ENCODE measurements at places on chromosomes 2 and 18.

GRCh38 chr2:154698721-154699574 is 453 bp downstream of the KCNJ3 start:
- DNase-seq, result no peak

- DNase-seq, result no peak
Measured at GRCh38 chr2:36433311-36434217, 78.0 kb downstream of the CRIM1 start.

DNA sequence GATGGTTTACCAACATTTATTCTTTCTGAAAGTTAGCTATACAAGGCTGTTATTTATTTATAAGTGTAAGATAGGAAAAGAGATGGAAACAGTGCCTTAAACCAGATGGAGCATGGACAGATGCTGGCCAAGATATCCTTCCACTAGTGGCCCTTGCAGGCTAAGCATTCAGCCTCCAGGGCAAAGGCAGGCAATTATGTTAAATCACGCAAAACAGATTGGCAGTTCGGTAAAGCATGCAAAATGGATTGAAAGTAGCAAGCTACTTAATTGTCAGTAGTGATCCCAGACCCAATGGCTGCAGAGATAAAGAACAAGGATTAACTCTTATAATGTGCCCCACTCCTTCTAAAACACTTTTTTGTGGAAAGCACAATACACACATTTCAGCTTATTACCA is 105.4 kb upstream of the MAP4K3 start:
- no peak for DNase-seq

- DNase-seq, result no peak
Measured at GRCh38 chr18:55775972-55776371, 188.0 kb upstream of the TCF4 start.

DNA sequence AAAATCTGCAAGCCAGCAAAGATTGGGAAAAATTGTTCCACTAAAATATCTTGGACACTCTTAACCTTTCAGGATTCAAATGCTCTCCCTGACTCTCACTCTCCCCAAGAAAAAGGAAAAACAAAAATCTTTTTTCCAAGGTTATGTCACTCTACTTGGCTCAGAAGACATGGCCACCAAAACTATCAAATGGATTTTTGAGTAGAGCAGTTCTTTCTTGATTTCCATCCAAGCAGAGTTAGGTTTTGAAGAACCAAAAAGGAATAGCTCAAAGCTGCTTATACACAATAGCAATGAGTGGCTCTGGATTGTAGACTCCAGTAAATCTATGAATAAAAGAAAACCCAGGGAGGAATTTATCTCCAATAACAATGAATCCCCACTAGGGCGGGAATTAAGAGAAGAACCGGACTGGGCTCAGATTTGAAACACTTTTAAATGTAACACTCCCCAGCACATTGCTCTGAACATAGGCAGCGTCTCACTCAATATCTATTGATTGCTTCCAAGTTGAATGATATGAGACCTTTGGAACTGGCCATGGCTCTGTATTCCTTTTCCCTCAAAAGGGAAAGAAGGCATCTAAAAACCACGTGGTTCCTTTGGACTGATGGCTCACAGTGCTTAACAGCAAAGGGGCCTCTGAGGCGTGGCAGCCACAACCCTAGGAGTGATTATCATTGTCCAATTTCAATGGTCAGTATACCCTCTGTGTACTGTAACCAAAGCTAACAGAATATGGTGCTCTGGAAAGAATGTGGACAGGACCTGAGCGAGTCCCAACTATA is 68.3 kb downstream of the SPRED2 start:
- DNase-seq, result no peak

DNA sequence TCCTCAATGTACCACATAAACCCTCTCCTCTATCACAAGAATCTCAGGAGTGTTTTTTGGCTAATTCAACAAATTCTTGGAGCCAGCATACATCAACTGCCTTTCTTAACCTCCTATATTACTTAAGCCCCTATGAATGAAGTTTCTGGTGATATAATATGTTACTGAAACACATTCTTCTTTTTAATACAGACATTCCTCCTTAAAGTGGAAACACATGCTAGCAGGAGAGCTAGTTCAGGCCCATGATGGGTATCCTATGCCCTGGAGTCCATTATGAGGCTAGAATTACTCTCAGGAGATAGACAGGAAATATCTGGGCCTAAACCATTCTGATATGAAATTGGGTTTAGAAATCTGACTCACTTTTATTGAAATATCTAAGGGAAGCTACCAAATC is 26.6 kb upstream of the RMDN2 start:
- no peak for DNase-seq

DNA sequence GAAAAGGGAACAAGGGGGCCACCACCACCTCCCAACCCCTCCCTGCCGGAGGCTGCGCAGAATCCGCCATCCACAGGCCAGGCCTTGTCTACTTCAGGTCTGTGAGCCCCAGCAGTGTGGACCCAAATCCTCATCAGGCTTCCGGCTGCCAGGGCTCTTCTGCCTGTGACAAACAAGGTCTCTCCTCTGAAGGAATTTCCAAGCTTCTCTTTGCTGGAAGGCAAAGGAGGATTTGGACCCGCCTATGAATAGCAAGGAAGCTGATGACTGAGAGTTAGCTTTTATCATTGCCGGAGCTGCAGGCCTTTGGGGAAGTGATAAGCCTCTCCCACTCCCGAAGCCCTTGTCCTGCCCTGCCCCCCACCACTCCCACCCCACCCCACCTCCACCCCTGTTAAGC is 93.7 kb upstream of the SH3BP4 start:
- DNase-seq, result no peak

DNA sequence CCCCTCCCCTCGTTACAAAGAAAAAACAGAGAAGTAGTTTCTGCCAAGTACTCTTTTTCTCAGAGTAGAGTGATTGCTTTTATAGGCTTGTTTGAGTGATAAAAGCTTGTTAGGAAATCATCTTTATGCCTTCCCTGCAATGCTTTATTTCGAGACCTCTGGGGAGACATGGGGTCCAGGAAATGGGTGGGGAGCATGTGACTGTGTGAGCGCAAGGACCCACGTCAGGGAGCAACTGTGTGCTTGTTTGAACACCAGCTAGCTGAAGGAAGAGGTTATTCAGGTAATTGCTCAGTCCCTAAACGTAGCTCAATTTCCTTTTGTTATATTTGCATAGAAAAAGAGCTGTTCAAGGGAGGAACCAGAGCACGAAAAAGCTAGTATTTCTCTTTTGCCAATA is 187.3 kb downstream of the FAM210A start:
- DNase-seq, result no peak

GRCh38 chr2:88329815-88330603 is 122.5 kb downstream of the FOXI3 start:
- DNase-seq, result no peak

DNA sequence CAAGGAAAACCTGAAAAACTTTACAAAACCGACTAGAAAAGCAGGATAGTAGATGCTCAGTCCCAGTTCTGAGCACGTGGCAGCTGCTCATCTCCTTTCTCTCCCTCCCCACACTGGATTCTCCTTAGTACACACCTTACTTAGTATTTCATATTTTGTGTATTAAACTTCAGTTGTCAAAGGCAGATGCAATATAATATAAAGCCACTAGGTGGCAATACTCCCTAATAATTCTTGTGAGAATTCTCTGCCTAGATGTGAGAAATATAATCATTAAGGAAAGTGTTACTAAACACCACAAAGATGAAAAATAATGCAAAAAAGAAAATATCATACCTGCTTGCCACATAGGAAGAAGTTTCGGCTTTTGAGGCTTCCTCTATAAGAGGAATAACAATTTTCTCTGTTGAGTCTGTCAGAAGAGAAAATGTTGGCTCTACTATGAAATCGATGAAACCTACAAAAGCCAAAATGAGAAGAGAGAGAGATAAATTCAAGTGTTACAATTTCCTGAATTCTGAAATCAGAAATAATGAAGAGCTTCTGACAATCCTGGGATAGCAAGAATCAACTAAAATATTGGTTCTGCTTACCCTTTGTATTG is 200.6 kb downstream of the PPP1R1C start:
- no peak for DNase-seq

GRCh38 chr2:118973542-118973951 is 31.6 kb downstream of the MARCO start:
- no peak for DNase-seq

- no peak for DNase-seq
Measured at GRCh38 chr2:120669121-120669952, 66.3 kb upstream of the GLI2 start.
